GOT3 (cell line): ENCODE measurements at places on chromosomes 3 and 15.

GRCh38 chr3:187969581-187969950 lies 184.4 kb upstream of the LPP start:
- DNase-seq, result no peak

- no peak for DNase-seq
Measured at GRCh38 chr3:120767106-120767505, 24.6 kb downstream of the GTF2E1 start.

GRCh38 chr3:146305808-146306423 lies 55.0 kb upstream of the PLSCR4 start:
- DNase-seq, result no peak

GRCh38 chr3:64658001-64658400 lies 29.8 kb downstream of the ADAMTS9 start:
- DNase-seq, result no peak

DNA sequence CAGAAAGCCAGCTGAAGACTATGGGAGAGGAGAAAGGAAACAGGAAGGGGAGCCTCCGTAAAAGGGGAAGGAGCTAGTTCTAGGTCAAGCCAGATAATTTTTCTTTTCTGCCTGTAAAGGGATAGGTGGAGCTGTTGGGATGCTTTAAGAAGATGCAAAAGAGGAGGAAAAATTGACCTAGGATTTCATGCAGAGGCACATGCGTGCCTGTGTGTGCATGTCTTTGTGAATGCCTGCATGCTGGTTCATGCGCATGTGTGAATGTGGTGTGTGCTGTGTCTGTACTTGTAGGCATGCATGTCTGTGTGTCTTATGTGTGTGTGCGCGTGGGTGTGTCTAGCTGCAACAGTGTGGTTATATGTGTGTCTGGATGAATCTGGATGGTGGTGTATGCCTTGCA lies 27.3 kb downstream of the CCDC33 start:
- DNase-seq, result no peak

GRCh38 chr15:85379403-85380131 lies 836 bp upstream of the AKAP13 start:
- no peak for DNase-seq

DNA sequence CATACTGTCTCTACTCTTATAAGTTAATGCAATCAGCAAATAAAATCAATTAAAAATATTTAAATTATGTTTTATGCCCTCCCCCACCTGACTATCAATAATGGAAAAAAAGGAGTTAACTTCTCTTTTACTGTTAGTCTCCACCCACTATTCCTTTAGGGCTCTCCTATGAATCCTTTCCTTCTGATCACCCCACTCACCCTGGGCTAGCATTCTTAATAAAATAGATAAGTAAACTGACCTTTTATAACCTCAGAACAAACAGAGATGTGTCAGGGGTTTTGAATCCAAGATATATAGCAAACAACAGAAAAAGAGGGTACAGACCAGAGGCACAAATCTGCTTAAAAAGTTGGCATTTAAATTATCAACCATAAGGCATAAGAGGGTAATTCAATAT lies 116.1 kb upstream of the PLXND1 start:
- DNase-seq, result no peak
